ENCODE measurements at places on chromosomes 11 and 22. TPM values are rescaled to one million over a fixed set of nuclear protein-coding genes. Genes with fewer than 3 reads are reported as not detected.

PKDREJ gene
- total RNA-seq: not detected

- DNase-seq: no peak
Measured at GRCh38 chr11:126059238-126059781, 3.4 kb downstream of the CDON start.

GRCh38 chr22:39291523-39291922 is 27.9 kb downstream of the RPL3 start:
- no peak for DNase-seq

ADM2 gene
- total RNA-seq: 3.9 TPM

GRCh38 chr11:1193326-1194230 is 29.3 kb upstream of the MUC5B start:
- no peak for DNase-seq

GRCh38 chr11:89381094-89381493 is 110.1 kb downstream of the NOX4 start:
- DNase-seq: peak; percentile 92

WNT11 gene
- not detected for total RNA-seq

DNA sequence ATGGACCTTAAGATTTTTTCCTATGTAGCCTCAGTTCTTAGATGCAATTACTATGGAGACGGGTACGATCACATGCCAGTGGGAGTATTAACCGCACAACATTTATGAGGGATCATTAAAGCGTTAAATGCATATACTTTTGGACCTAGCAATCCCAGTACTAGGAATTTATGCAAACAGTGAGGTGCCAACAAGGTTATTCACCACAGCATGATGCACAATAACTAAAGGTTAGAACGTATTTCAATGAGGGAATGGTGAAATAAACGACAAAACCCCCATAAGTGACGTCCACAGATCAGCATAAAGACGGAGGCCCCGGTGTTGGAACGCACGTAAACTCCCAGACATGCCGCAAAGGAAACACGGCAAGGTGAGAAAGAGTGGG is 539 bp downstream of the SIRT3 start:
- no peak for DNase-seq

OR6M1 gene
- not detected for total RNA-seq

GRCh38 chr11:24082241-24082640 is 414.6 kb upstream of the LUZP2 start:
- DNase-seq: no peak

- no peak for DNase-seq
Measured at GRCh38 chr11:93858121-93858775, 7.8 kb upstream of the VSTM5 start.

TRIM49 gene
- not detected for total RNA-seq

DNA sequence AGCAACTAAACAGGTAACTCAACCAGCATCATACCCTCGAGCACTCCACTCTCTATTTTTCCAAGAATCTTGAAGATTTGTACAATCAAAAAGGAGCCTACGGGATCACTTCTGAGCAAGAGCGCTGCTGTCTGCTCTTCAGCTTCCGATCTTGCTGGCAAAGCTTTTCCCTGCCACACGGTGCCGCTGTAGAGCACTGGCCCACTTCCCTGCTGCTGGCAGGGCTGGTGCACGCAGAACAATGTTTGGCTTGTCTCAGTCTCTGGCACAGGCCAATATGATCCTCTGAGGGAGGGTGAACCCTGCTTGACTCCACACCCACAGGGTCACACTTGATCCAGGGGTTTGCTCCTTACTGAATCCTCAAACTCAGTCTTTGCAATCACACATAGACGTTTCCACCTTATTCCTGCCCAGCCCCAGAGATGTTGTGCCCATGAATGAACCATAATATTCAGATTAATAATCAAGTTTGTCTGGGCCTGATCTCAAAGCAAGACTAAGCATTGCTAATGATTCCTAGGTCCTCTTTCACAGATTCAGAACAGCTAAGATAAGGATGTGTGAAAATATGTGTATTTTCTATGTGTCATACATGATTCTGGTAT is 536.6 kb downstream of the SOX6 start:
- peak; percentile 25 for DNase-seq

DNA sequence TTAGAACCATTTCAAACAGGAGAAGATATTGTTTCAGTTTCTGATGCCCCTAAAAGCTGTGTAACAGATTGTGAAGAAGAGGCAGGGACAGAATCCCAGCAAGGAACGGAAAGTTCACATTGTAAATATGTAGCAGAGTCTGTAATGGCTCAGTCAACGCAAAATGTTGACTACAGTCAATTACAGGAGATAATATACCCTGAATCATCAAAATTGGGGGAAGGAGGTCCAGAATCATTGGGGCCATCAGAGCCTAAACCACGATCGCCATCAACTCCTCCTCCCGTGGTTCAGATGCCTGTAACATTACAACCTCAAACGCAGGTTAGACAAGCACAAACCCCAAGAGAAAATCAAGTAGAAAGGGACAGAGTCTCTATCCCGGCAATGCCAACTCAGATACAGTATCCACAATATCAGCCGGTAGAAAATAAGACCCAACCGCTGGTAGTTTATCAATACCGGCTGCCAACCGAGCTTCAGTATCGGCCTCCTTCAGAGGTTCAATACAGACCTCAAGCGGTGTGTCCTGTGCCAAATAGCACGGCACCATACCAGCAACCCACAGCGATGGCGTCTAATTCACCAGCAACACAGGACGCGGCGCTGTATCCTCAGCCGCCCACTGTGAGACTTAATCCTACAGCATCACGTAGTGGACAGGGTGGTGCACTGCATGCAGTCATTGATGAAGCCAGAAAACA is 40.8 kb downstream of the IGLL1 start:
- peak; percentile 66 for DNase-seq

GRCh38 chr11:34602245-34602644 is 18.6 kb upstream of the EHF start:
- no peak for DNase-seq

DNA sequence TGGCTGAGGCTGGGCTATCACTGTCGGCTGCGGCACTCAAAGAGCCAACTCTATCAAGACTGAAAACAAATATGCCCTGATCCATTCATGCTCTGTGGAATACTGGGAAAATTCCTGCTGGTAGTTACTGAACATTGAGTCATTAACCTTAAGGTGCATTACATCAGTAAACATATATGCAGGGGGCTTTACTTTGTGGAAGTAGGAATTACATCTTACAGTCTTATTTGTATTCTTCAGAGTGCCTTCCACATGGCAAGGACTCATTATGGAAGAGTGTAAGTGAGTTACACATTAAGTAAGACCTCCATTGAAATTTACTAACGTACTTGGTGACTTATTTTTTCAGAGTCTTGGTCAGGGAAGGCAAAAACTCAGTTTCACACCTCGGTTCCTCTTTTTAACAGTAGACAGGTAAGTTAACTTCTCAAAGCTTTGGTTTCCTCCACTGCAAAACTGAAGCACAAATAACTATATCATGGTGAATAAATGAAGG is 4.5 kb downstream of the OR5B21 start:
- no peak for DNase-seq

All from HFFc6 (cell line).